ENCODE measurements at places on chromosomes 7 and 10.
A peak's percentile ranks its signal among the peaks of the same experiment; 100 is the strongest.

GRCh38 chr7:16504019-16504418 is 22.6 kb upstream of the LRRC72 start:
- DNase-seq = peak; percentile 4

GRCh38 chr10:124898471-124898870 is 43.5 kb upstream of the ZRANB1 start:
- DNase-seq = no peak

GRCh38 chr7:28266402-28266801 is 85.8 kb upstream of the JAZF1 start:
- no peak for DNase-seq

- peak; percentile 77 for DNase-seq
Observed at GRCh38 chr10:71608819-71609768, 110.5 kb downstream of the C10orf105 start.

GRCh38 chr7:70635633-70636032 is 496.3 kb upstream of the GALNT17 start:
- DNase-seq = peak; percentile 15

GRCh38 chr7:16982640-16983350 is 101.0 kb upstream of the AGR3 start:
- DNase-seq = peak; percentile 72

- no peak for DNase-seq
Observed at GRCh38 chr7:641269-641671, 85.2 kb upstream of the DNAAF5 start.

DNA sequence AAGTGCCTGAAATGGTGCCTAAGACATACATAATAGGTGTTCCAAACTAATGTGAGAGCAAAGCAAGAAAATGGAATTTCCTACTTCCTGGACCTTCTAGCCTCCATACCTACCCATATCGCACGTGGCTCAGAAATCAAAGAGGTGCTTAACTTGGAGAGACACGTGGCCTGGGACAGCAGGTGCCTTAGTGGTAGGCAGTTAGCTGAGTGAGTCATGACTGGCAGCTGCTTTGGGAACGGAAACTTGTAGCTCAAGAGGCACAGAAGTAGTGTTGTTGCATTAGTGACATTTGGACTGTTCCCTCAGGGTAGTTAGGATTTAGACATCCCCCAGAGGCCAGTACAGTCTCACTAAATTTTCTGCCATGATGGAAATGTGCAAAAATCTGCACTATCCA is 12.0 kb upstream of the BMPER start:
- no peak for DNase-seq

- no peak for DNase-seq
Observed at GRCh38 chr10:28463676-28464395, 69.1 kb upstream of the WAC start.

- no peak for DNase-seq
Observed at GRCh38 chr10:133124357-133125211, 35.4 kb upstream of the KNDC1 start.

- peak; percentile 7 for DNase-seq
Observed at GRCh38 chr7:111393011-111393754, 169.1 kb downstream of the IMMP2L start.

GRCh38 chr10:42932735-42933447 is 144.0 kb upstream of the RET start:
- DNase-seq = no peak

GRCh38 chr10:70222340-70222794 is 10.9 kb downstream of the PPA1 start:
- peak; percentile 39 for DNase-seq

DNA sequence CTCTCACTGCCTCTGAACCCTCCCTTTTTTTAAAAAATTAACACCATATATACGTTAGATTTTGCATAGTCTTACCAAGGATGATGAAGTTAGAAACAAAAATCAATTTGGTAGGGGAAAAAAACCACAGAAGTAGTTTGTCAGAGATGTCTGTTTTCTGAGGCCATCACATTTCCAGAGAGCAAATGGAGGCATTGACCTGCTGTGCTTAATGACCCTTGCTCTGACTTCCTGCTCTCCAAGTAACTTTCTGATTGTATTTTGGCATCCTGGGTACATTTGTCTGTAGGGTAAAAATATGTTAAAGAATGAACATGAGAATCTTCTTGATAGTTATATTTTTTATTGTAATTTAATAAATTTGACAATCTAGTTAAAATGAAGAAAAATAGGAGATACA is 140.2 kb downstream of the LCOR start:
- DNase-seq = no peak

- no peak for DNase-seq
Observed at GRCh38 chr7:64037095-64037494, 8.1 kb upstream of the ZNF727 start.

GRCh38 chr7:143953421-143953820 is 1.2 kb upstream of the OR2F1 start:
- peak; percentile 12 for DNase-seq

GRCh38 chr7:36514289-36515243 is 124.9 kb downstream of the ANLN start:
- DNase-seq = no peak

GRCh38 chr10:34003561-34003960 is 669.1 kb upstream of the NRP1 start:
- no peak for DNase-seq

DNA sequence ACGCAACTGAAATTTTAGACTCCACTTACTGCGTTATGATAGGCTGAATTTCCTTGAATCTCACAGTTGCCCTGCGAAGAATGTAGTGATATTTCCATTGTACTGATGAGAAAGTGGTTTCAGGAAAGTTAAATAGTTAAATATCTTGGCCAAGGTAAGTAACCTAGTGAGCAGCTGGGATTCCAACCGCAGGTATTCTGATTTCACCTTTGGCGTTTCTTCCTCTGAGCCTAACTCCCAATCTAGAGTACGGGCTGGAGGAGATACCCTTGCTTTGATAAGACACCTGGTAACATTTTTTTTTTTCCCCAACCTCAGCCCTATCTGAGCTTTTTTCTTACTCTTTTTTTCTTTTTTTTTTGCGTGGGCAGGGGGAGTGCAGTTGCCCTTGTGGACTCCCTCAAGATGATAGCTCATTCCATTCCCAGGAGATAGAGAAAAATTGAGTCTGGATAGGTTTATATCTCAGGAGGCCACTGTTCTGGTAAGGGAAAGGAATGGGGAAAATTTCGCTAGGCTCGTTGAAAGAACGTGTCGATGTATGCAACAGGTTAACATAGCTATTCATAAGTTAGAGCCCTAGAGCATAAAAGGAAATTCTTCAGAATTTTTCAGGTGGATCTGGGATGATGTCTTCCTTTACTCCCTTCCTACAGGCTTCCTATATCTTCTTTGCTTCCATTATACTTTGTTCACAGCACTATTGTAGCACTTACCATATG is 3.1 kb upstream of the TAS2R38 start:
- no peak for DNase-seq

- DNase-seq = peak; percentile 44
Observed at GRCh38 chr7:45456747-45457524, 117.2 kb upstream of the ADCY1 start.

All from GM23248 (cell line).